ENCODE measurements at places on chromosomes 12 and 14. TPM values are rescaled to one million over a fixed set of nuclear protein-coding genes. Genes with fewer than 3 reads are reported as not detected.

Gene PPP1R1A
- polyA plus RNA-seq: not detected

- DNase-seq: no peak
Measured at GRCh38 chr12:114391088-114391487, 14.9 kb downstream of the TBX5 start.

- no peak for DNase-seq
Measured at GRCh38 chr14:34718750-34719304, 4.4 kb upstream of the CFL2 start.

- DNase-seq: no peak
Measured at GRCh38 chr12:29591140-29592020, 93.9 kb upstream of the OVCH1 start.

DNA sequence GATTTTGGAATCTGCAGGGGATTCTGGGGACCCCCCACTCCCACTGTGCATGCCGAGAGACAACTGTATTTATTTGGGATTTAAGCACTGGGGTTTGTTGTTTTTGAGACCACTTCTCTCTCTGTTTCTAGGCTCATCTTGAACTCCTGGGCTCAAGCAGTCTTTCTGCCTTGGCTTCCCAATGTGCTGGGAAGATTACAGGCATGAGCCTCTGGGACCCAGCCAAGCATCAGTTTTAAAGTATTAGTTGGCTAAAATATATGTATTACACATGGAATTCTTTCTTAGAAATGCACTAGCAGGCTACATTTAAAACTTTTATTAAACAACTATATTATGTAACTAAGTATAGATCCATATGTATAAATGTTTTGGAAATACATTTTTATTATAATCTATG, 78.3 kb downstream of the AEBP2 start:
- no peak for DNase-seq

DNA sequence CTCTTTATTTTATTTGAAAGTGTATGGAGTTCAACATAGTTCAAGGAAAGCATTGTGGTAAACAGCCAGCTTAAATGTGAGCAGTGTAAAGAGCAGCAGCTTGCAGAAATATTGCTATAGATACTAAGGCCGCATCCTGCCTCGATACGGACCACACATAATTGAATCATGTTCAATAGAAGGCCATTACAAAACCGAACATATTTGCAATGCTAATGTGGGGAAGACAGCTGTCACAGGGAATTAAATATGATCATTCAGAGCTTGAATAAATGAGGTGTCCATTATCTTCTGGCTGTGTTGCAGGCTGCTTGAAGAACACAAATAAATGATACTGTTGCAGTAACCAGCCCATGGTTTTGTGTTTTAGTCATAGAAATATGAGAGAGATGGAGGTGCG, 173.2 kb downstream of the BRMS1L start:
- DNase-seq: no peak

- no peak for DNase-seq
Measured at GRCh38 chr14:101352567-101352966, 208.7 kb upstream of the DIO3 start.

DNA sequence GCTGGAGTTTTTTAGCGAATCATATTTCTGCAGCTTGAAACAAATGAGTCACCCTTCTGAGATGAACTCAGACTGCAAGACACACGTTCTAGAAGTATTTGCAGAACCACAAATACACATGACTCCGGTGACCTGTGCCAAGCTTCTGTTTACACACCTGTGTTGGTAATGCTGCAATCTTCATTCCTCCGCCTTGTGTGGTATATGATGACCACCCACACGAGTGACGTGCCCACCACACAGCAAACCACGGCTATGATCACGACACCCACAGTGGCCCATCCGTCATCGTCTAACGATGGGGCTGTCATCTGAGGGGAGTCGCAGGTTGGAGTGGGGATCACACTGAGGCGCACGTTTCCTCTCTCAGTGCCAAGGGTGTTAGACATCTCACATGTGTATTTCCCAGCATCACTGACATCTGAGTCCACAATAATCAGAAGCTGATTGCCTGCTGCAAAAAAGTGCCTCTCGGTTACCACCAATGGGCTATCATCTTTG, 43.0 kb downstream of the LRIG3 start:
- no peak for DNase-seq

- peak; percentile 78 for DNase-seq
Measured at GRCh38 chr14:74217672-74218448, 21.4 kb upstream of the VSX2 start.

DNA sequence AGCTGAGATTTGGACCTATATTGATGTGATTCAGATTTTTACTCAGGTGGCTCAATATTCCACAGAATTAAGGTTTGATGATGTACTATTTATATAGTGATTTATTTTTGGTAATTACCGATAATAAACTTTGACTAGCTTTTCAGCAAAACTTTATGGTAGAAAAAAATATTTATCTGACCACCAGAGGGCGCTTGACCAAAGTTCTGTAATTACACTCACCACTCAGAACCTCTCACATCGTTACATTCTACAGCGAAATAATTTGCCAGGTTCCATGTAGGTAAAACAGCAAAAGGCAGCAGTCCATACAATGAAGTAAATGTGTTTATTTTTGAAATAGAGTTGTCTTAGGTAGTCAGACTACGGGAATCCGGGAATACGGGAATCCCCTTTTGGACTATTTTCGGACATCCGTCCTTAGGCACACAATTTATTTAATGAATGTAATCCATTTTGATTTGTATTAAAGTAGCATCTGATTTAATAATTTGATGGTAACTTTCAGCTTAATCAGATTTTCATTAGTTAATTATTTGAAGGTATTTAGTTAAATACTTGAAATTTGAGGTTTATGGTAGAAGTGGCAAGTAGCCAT, 143.0 kb upstream of the DDHD1 start:
- peak; percentile 22 for DNase-seq

DNA sequence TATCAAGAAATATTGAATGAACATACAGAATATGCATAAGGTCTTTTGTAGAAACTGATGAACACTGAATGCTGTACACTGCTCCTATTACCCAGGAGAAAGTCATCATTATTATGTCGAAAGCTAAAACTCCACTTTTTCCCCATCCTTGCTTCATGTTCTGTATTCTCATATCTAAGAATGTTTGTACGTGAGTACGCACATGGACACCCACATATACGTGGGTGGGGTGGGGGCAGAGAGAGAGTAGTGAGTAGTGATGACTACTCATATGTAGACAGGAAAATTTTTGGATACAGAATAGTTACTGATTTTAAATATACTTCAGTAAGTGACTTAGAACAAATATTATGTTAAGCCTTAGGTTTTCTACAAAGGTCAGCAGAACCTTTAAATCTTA, 75.1 kb downstream of the FERMT2 start:
- no peak for DNase-seq

Gene ANKS1B
- 0.08 TPM for polyA plus RNA-seq

- DNase-seq: no peak
Measured at GRCh38 chr14:56742391-56742878, 67.8 kb downstream of the OTX2 start.

DNA sequence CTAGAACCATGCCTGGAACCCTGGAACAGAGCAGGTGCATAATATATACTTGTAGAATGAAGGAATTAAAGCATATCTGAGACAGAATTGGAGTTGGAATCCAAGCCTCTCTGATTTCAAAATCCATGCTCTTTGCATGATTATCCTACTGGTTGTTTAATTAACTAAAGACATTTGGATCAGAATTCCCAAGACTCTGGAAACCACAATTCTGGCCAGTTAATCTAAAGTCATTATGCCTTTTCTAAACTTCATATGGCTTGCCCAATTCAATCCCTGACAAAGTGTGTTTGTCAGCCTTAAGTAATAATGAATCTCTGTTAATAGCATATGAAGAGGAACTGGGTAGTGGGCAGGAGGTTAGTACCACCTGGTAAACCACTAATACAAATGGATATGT, 422.6 kb downstream of the ATP23 start:
- no peak for DNase-seq

Gene LYSET
- 11.5 TPM for polyA plus RNA-seq

Gene AICDA
- not detected for polyA plus RNA-seq

GRCh38 chr14:21326972-21327371, 47.1 kb downstream of the RPGRIP1 start:
- DNase-seq: no peak

- no peak for DNase-seq
Measured at GRCh38 chr12:45337835-45338234, 121.9 kb downstream of the ANO6 start.

DNA sequence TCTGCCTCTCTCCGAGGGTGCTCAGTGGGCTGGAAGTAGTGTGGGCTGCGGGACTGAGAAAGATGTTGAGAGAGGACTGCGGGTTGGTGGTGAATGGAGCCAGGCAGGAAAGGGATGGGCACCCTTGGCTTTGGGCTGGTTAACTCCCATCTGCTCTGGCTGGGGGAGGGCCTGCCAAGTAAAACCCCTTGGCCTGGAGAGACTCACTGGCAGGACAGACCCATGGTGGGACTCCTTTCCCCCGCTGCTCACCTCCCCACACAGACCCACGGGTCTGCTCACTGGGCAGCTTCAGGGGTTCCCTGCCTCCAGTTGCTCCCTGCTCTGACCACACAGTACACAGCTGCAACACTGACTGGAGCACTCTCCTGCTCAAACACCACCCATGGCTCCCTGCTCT, 54.1 kb downstream of the KRT80 start:
- DNase-seq: no peak

Gene ALG10
- 6.4 TPM for polyA plus RNA-seq

DNA sequence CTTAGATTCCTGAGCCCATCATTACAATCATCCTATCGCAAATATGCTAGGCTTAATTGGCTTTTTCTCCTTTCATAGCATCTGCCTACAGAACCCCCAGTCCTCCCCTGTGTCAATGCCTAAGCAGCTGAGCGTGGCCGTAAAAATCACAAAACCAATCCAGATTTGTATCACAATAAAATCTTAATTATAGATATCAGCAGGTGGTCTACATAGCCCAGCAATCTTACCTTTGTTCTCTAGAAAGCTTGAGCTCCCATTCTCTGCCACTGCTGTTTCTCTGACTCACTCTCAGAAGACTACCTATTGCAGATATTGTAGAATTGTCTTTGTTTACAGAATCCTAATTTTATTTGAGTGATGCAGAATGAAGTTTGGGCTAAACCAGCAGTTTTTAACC, 37.9 kb upstream of the PPM1A start:
- no peak for DNase-seq

GRCh38 chr12:103273645-103274044, 222.1 kb downstream of the C12orf42 start:
- no peak for DNase-seq

DNA sequence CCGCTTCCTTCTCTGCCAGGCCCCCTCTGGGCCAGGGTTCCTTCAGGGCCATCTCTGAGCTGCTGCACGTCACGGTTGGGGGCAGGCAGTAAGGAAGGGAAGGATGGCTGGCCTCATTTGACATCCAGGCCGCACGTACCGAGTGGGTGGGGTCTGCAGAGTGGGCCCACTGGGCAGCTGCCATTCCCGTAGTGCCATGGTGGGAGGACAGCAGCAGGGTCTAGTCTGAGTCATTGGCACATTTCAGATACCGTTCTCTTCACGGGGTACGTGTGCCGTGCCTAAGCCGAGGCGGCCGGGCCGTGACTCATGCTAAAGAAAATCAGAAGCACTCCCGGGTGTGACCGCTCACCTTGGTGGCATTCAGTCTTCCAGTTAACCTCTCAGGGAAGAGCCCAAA, 43.9 kb downstream of the IL31 start:
- no peak for DNase-seq

DNA sequence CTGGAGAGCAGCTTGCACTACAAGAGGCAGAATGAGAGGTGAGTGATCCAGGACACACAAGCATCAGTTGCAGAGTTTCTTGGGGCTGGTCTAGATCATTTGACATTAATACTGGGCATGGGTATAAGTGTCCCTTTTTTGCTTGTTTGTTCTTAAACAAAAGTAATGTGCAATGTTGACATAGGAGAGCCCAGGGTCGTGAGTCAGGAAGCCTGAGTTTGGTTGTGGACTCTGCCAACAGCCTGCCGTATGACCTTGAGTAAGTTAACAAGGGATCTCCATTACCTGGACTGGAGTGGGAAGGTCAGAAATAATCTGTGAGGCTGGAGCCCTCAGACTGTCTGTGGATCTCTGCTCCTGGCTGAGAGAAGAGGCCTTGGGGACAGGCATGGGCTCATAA, 170.3 kb downstream of the KCNA5 start:
- DNase-seq: no peak

- DNase-seq: no peak
Measured at GRCh38 chr12:127660961-127661360, 606.0 kb upstream of the TMEM132C start.

Gene OTX2
- not detected for polyA plus RNA-seq
